SK-N-MC (cell line): ENCODE measurements at places on chromosomes 7 and 10.

DNA sequence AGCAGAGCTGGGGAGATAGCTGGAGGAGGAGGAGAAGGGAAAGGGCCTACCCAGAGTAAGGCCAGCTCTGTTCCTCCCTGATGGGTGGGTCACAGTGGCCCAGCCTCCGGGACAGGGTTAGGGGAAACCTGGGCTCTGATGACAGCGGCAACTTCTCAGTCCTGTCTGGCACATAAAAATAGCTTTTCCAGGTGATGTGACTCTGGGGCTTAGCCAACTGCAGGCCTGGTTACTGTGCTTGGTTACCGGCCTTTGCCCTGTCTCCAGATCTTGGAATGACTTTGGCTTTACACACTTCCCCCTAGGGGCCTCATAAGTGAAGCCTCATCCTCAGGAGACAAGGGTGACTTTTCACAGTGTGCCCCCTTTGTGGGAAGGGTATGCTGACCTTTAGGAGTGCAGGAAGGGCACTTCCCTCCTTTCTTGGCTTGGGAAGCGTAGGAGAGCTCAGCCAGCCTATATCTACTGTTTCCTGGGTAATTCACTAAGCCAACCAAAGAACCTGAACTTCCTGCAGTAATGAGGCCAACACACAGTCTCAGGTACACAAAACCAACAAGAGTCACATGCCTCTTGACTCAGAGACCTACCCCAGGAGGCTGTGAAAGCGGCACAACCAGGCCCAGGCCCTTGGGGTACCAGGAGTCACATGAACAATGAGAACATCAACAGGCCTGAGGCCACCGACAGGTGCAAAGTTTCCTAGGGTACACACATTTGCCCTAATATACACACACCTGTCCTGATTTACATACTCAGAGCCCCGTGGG is 11.7 kb upstream of the HILPDA start:
- no peak for DNase-seq

DNA sequence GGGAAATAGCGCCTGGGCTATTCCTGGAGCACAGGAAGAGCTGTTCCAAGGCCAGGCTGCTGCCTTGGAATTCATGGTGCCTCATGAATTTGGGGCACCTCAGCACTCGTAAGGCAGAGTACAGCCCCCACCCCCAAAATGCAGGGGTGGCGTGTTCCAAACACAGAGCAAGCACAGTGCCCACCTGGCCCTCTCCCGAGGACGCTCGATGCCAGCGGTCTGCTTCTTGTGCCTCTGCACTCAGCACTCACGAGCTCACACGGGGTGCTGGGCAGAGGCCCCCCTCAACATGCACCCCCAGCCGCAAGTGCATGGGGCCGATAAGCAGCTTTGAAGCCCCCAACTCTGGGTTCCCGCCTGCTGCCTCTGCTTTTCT is 60.1 kb downstream of the ZRANB1 start:
- DNase-seq = no peak

DNA sequence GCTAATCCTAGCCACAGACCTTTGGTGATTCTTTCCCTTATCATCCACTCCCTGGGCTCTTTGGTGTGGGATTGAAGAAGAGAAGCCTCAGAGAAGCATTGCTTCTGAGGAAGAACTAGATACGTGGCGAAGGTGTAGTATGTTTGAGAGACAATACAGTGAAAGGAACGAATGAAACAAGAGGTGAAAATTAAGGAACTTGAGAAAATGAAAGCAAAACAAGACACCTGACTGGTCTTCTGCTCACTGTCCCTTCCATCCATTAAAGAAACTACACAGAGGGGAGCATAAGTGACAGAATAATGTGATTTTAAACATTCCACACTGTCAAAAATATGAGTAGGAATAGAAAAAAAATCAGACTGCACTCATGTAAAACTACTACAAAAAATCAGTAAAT is 219.6 kb upstream of the NPSR1 start:
- DNase-seq = no peak

- no peak for DNase-seq
These were observed 129.0 kb downstream of the ABCA13 start for GRCh38 chr7:48300301-48300700.

DNA sequence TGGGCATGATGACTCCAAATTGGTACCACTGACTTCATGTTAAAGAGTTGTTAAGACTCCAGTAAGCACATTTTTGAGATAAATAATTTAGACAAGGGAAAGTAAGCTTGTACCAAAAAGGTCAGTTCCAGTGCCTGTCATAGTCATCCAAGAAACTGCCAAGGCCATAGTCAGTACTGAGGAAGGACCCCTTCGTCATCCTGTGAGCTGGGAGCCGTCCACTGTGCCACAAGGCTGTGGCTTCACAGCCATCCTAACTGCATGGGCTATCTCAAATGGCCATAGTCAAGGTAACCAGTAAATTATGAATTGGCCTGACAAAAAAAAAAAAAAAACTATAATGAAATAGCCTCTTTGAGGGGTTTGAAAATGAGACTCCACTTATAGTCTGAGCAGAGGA is 207.2 kb downstream of the C7orf25 start:
- no peak for DNase-seq

DNA sequence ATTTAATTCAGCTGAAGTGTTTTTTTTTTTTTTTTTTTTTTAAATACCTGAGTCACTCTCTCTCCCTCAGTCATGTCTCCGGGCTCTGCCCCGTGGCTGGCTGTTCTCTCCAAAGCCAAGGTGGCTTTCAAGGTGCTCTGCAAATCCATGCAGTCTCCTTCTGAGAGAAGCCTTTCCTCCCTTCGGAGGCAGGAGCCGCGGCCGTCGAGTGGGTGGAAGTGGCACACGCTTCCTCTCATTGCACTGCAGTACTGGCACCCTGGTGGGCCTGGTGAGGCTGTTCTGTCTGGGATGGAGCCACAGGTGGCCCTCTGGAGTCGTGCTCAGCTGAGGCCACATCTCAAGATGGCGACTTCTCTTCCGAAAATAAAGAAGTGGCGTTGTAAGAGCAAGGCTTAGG is 221.8 kb downstream of the GLRX3 start:
- DNase-seq = no peak

GRCh38 chr10:26840938-26841732 is 19.6 kb downstream of the ABI1 start:
- no peak for DNase-seq

- DNase-seq = no peak
These were observed 91.5 kb downstream of the ABCA13 start for GRCh38 chr7:48262606-48263310.

GRCh38 chr7:23662124-23662983 is 17.6 kb upstream of the FAM221A start:
- DNase-seq = no peak

GRCh38 chr7:138195151-138195571 is 118.9 kb downstream of the AKR1D1 start:
- DNase-seq = no peak

DNA sequence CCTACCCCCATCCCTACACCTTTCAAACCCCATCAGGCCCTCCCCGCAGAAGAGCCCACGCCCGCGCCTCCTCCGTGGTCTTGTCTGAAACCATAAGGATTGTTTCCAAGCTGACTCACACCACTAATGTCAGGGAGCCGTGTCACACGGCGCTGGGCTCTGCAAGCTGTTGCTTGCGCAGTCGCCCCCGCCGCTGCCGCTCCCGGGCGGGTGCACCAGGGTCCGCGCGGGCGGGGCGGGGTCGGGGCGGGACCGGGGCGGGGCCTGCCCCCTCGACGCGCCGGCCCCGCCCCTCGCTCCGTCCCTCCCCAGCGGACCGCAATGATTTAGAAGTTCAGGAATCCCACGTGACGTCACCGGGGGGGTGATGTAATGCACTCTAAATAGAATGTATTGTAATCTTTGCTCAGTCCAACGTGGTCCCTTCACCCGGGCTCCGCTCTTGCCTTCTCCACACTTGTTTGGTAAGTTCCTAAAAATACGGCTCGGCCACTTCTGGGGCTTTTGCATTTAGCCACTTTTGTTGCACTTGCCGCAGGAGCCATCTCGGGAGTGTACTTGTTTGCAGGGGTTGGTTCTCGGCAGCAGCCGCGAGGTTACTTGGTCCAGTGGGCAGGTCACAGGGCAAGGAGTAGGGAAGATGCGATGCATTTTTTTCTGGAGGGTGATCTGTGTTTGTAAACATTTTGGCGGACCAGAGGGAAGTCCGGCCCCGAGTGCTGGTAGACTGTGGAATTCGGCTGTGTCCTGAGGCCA is 3.2 kb upstream of the CREB5 start:
- peak; percentile 63 for DNase-seq

DNA sequence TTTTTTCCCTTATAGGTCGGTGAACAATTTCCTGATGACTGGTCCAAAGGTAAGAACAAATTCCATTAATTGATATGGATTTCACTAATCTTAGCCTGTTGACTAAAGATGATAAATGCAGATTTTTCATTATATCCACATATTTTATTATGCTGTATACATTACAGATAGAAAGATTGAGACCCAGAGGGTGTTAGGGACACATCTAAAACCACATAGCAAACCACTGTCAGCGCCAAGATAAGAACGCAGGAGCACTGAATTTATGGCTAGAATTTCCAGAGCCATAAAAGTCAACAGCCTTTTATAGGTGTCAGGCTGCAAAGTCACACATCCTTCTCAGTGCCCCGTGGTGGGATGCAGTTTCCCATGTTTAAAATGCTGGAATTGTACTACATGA is 16.2 kb downstream of the WNT8B start:
- no peak for DNase-seq

GRCh38 chr7:84336766-84337165 is 142.2 kb upstream of the SEMA3A start:
- no peak for DNase-seq

GRCh38 chr10:103225939-103226338 is 19.7 kb upstream of the RPEL1 start:
- DNase-seq = no peak

- no peak for DNase-seq
These were observed 2.5 kb upstream of the KCNH2 start for GRCh38 chr7:150980663-150981062.

DNA sequence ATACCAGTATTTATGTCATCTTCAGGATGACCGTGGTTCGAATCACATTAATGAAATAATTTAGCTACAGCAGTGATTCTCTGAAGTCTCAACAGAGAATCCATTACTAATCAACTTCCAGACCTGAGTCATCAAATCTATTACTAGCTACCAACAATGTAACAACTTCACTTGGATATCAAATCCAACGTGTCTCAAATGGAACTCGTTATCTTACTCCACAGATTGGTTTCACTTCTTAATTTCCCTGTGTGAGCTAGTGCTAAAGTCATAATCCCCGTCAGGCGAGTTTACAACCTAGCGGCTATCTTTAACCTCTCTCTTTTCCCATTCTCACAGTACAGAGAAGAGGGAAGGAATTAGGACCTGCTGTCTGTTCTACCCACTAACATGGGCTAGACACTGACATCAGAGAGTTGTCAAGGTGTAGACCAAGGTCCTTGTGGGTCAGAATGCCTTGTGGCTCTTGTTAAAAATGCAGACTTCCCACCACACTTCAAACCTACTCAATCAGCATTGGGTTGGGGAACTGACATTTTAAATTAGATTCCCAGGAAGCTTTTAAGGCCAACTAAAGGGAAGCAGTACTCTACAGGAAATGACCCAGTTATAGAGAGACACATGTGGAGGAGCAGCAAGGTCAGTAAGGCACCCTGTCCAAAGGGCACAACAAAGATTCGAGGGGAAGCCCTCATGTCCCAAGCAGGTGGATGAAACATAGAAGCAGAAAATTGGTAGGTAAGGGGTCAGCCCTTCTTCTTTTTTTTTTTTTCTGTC is 57.3 kb upstream of the GSAP start:
- DNase-seq = no peak

- no peak for DNase-seq
These were observed 358.4 kb downstream of the SH2D4B start for GRCh38 chr10:80896076-80896475.

GRCh38 chr7:98202367-98203195 is 8.7 kb upstream of the BHLHA15 start:
- DNase-seq = no peak

- DNase-seq = no peak
These were observed 290.5 kb upstream of the AKR1E2 start for GRCh38 chr10:4535521-4535920.

DNA sequence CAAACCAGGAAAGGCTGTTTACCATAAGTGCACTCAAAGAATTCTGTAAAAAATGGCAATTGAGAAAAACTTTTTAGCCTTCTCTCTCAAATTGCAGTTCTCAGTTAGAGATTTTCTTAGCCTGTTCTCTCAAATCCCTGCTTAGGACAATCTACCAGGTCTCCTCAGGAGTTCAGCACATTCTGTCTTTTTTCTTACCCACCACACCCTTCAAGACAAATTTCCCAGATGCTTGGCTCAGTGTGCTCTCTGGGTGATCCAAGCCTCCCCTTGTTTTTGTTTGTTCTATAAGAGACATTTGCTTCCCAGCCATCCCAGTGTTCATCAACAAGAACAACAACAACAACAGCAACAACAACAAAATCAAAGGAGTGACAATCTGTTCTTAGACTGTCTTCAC is 87.3 kb downstream of the MACC1 start:
- no peak for DNase-seq
